Testis (tissue), 5 donors: ENCODE measurements at places on chromosomes 11 and 22.

DNA sequence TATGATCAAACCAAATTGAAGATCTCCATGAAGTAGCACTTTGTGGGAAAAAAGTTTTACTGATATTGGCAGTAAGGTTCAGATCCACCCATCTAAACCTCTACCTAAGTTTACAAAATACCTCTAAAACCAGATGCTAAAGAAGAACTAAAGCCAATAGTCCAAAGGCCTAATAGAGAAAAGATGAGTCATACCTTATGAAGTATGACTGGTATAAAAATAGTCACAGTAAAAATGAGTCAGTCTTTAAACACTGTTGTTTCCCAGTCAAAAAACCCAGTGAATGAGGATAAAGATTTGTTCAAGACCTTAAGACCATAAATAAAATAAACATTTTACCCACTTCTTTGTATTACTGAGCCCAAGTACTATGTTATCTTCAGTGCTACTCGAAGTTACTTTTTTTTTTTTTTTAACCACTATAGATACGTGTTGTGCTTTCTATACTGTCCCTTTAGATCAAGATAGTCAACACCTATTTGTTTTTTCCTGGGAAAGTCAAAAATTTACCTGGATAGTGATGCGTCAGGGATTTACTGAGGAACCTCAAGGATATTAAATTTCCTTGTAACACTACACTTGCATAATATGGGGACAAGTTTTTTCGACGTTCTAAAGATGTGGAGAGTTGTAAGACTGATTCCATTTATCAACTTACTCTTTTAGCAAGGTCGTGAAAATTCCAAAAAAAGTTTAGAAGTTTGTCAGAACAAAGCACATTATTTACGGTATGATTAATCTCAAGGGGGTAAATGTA is 87.3 kb downstream of the CCDC73 start:
- no peaks in the 10 kb centered on the region for H3K27me3 ChIP-seq
- no peaks in the 10 kb centered on the region for H3K36me3 ChIP-seq
- H3K4me3 ChIP-seq, result no peak overlapping the region
- no peak overlapping the region for H3K27ac ChIP-seq
- no peak for DNase-seq
- no peaks in the 10 kb centered on the region for H3K4me1 ChIP-seq

GRCh38 chr11:75815345-75816168 is 547 bp downstream of the UVRAG start:
- peak overlapping the region; percentile 95 for H3K27ac ChIP-seq
- H3K36me3 ChIP-seq, result no peaks in the 10 kb centered on the region
- peak overlapping the region; percentile 99 for H3K4me3 ChIP-seq
- H3K4me1 ChIP-seq, result peaks cover 23% of the 10 kb centered on the region
- no peaks in the 10 kb centered on the region for H3K27me3 ChIP-seq

DNA sequence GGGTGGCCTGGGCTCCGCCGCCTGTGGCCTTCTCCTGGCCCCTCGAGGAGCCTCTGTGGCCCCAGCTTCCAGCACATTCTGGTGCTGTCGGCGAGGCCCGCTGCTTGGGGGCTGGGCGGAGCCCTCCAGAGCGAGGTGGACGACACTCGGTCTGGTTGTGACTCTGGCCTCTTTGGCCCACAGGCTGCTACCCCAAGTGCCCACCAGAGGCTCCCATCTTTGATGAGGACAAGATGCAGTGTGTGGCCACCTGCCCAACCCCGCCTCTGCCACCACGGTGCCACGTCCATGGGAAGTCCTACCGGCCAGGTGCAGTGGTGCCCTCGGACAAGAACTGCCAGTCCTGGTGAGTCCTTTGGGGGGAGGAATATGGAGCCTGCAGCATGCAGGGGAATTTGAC is 22.4 kb downstream of the MUC5AC start:
- H3K27me3 ChIP-seq, result no peaks in the 10 kb centered on the region
- no peak for DNase-seq
- H3K27ac ChIP-seq, result no peak overlapping the region
- no peaks in the 10 kb centered on the region for H3K36me3 ChIP-seq
- H3K4me1 ChIP-seq, result no peaks in the 10 kb centered on the region

- peaks cover 79% of the 10 kb centered on the region for H3K4me1 ChIP-seq
- H3K4me3 ChIP-seq, result no peak overlapping the region
- peak overlapping the region; percentile 68 for H3K27ac ChIP-seq
Observed at GRCh38 chr11:117868815-117869561, 7.5 kb downstream of the FXYD6 start.

- peaks cover 4% of the 10 kb centered on the region for H3K4me1 ChIP-seq
- H3K36me3 ChIP-seq, result no peaks in the 10 kb centered on the region
- H3K27ac ChIP-seq, result no peak overlapping the region
- H3K4me3 ChIP-seq, result no peak overlapping the region
- H3K27me3 ChIP-seq, result no peaks in the 10 kb centered on the region
Observed at GRCh38 chr11:33147559-33147958, 13.7 kb downstream of the CSTF3 start.

- H3K4me1 ChIP-seq, result peaks cover 25% of the 10 kb centered on the region
- DNase-seq, result peak; percentile 67
- no peaks in the 10 kb centered on the region for H3K27me3 ChIP-seq
- peak overlapping the region; percentile 72 for H3K27ac ChIP-seq
- peak overlapping the region; percentile 68 for H3K4me3 ChIP-seq
Observed at GRCh38 chr11:67240576-67241389, 25.5 kb upstream of the GRK2 start.

GRCh38 chr11:104946907-104947306 is 21.5 kb downstream of the CASP4 start:
- H3K27me3 ChIP-seq, result no peaks in the 10 kb centered on the region
- DNase-seq, result peak; percentile 33
- no peak overlapping the region for H3K27ac ChIP-seq
- H3K36me3 ChIP-seq, result no peaks in the 10 kb centered on the region
- no peak overlapping the region for H3K4me3 ChIP-seq

GRCh38 chr22:46043339-46043738 is 66.4 kb upstream of the WNT7B start:
- H3K4me3 ChIP-seq, result peak overlapping the region; percentile 70
- no peaks in the 10 kb centered on the region for H3K27me3 ChIP-seq
- peak; percentile 16 for DNase-seq
- H3K27ac ChIP-seq, result peak overlapping the region; percentile 98
- H3K4me1 ChIP-seq, result peaks cover 60% of the 10 kb centered on the region
- no peaks in the 10 kb centered on the region for H3K36me3 ChIP-seq

GRCh38 chr11:45606514-45607281 is 58.7 kb downstream of the CHST1 start:
- H3K27ac ChIP-seq, result no peak overlapping the region
- H3K27me3 ChIP-seq, result no peaks in the 10 kb centered on the region
- H3K4me1 ChIP-seq, result no peaks in the 10 kb centered on the region
- H3K36me3 ChIP-seq, result no peaks in the 10 kb centered on the region
- H3K4me3 ChIP-seq, result no peak overlapping the region

DNA sequence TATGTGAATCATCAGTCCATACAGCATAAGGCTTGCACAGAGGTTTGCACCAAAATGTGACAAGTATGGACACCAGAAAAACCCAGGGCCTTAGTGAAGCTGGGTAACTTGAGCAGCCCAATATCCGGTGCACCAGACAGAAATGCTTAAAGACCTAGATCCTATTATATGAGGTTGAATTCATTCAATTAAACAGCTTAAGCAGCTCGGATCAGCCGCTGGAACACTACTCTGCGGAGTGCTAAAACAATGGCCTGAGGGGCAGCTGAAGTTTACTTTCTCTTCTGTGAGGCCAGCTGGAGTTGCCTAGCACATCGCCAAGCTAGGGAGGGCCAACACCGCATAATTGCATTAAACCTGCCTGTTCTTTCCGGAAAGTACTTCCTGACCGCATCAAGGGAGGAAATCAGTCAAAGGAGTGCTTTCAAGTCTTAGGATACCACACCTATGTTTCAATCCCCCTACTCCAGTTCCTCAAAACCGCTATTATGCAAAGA is 17.0 kb upstream of the FAM181B start:
- no peaks in the 10 kb centered on the region for H3K4me1 ChIP-seq
- DNase-seq, result no peak
- H3K27me3 ChIP-seq, result no peaks in the 10 kb centered on the region
- no peak overlapping the region for H3K27ac ChIP-seq
- no peaks in the 10 kb centered on the region for H3K36me3 ChIP-seq

DNA sequence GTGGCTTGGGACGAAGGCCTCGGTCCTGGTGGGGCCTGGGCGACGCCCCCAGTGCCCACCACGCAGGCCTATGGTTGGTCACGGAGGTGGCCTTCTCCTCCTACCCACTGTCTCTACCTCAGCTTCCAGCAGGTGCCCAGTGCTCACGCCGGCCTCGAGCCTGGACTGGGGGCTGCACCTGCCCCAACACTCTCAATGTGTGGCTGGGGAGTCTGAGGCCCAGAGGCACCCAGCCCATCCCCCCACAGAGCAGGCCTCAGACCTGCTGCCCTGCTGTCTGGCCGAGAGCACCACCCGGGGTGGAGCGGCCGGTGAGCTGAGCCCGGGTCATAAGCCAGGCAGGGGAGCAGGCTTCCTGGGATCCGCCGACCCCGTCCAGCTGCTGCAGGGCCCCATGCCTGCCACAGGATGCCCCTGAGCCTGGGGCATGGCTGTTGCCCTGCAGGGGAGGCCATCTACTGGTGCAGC is 28.6 kb upstream of the MUC5AC start:
- no peak overlapping the region for H3K27ac ChIP-seq
- H3K4me1 ChIP-seq, result no peaks in the 10 kb centered on the region
- no peak overlapping the region for H3K4me3 ChIP-seq
- H3K36me3 ChIP-seq, result no peaks in the 10 kb centered on the region
- H3K27me3 ChIP-seq, result no peaks in the 10 kb centered on the region
- DNase-seq, result no peak

- H3K4me3 ChIP-seq, result no peak overlapping the region
- DNase-seq, result no peak
- H3K36me3 ChIP-seq, result no peaks in the 10 kb centered on the region
- H3K4me1 ChIP-seq, result no peaks in the 10 kb centered on the region
Observed at GRCh38 chr22:33766091-33766490, 154.2 kb downstream of the LARGE1 start.
